ENCODE measurements at places on chromosomes 16 and 17. TPM values are rescaled to one million over a fixed set of nuclear protein-coding genes. Genes with fewer than 3 reads are reported as not detected.

GRCh38 chr16:53372992-53373871 is 61.0 kb upstream of the RBL2 start:
- no peak overlapping the region for H3K4me3 ChIP-seq
- peaks cover 6% of the 10 kb centered on the region for H3K27me3 ChIP-seq
- peaks cover 25% of the 10 kb centered on the region for H3K4me1 ChIP-seq
- H3K36me3 ChIP-seq, result no peaks in the 10 kb centered on the region
- peak overlapping the region; percentile 62 for H3K27ac ChIP-seq

GRCh38 chr16:60929-61878 is 7.6 kb downstream of the SNRNP25 start:
- H3K27ac ChIP-seq, result no peak overlapping the region
- peaks cover 5% of the 10 kb centered on the region for H3K36me3 ChIP-seq
- no peak for DNase-seq
- H3K4me1 ChIP-seq, result peaks cover 2% of the 10 kb centered on the region
- H3K4me3 ChIP-seq, result no peak overlapping the region

DNA sequence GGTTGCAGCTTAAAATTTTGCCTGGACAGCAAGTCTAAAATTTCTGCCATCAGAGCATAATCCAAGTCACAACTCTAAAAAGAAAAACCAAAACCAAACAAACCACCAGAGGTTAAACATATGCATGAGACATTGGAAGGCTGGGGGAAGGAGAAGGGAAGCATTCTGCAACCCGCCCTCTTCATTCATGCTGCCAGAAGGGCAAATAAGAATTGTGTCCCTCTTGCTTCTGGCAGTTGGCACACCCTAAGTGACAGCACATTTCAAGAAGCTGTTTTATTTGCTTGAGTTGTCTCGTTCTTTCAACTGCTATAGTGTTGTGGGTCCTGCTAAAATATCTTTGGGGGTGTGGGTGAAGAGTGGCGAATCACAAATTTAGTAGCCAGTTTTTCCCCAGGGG is 99.6 kb downstream of the SKAP1 start:
- H3K36me3 ChIP-seq, result peaks cover 10% of the 10 kb centered on the region
- peaks cover 28% of the 10 kb centered on the region for H3K4me1 ChIP-seq
- H3K27me3 ChIP-seq, result no peaks in the 10 kb centered on the region
- no peak overlapping the region for H3K27ac ChIP-seq

GRCh38 chr16:87918338-87918737 is 18.0 kb downstream of the CA5A start:
- no peaks in the 10 kb centered on the region for H3K27me3 ChIP-seq
- H3K4me3 ChIP-seq, result no peak overlapping the region
- H3K4me1 ChIP-seq, result no peaks in the 10 kb centered on the region
- no peaks in the 10 kb centered on the region for H3K36me3 ChIP-seq

- H3K27ac ChIP-seq, result peak overlapping the region; percentile 62
- peak overlapping the region; percentile 73 for H3K4me3 ChIP-seq
- H3K4me1 ChIP-seq, result peaks cover 2% of the 10 kb centered on the region
- no peaks in the 10 kb centered on the region for H3K36me3 ChIP-seq
- peaks cover 9% of the 10 kb centered on the region for H3K27me3 ChIP-seq
Measured at GRCh38 chr16:47037396-47037745, 63.9 kb upstream of the DNAJA2 start.

DNA sequence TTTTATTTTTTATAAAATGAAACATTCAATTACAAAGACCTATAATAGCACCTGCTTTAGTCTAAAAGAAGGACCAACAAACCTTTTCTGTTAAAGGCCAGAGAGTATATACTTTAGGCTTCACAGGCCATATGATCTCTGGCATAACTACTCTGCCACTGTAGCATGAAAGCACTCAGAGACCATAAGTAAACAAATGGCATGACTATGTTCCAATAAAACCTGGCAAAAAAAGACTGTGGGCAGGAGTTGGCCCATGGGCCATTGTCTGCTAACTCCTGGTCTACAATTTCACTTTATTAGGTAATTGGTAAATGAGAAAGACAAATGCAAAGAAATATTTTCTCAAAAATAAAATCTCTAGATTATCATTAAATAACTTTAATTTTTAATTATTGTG is 14.9 kb downstream of the CEP112 start:
- H3K4me3 ChIP-seq, result no peak overlapping the region
- H3K27me3 ChIP-seq, result peaks cover 6% of the 10 kb centered on the region
- H3K27ac ChIP-seq, result no peak overlapping the region
- no peaks in the 10 kb centered on the region for H3K4me1 ChIP-seq

- H3K36me3 ChIP-seq, result no peaks in the 10 kb centered on the region
- no peak overlapping the region for H3K27ac ChIP-seq
- H3K4me1 ChIP-seq, result peaks cover 3% of the 10 kb centered on the region
- H3K27me3 ChIP-seq, result no peaks in the 10 kb centered on the region
Measured at GRCh38 chr17:14604591-14605266, 303.8 kb downstream of the HS3ST3B1 start.

Gene RNU2-1
- total RNA-seq, result 8,052 TPM

Gene NGFR
- not detected for total RNA-seq

Gene KLHL10
- not detected for total RNA-seq

Gene KRTAP4-3
- total RNA-seq, result not detected

All from activated CD4-positive, alpha-beta T cell treated with anti-CD3 and anti-CD28 coated beads, Interleukin-2, amount 10 ng/mL, durations not matched to agents 7 days and 5 days (primary cell).